ENCODE measurements at places on chromosomes 3 and 15.

DNA sequence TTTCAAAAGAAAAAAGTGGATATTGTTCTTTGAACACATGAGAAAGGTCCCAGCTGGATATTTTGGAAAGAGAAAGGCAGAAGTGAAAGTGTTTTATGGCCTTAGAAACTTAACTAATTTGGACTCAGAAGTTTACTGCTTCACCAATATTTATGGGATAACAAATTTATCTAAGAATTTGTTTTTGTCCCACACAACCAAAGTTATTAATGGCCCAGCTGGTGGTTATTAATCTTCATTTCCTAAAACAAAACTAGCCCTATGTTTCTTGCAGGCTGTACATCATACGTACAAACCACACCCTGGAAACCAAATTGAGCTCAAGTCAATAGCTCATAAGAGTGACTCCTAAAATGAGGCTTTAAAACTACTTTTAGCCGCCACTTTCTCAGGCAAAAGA, 372.9 kb upstream of the LMCD1 start:
- no peak for DNase-seq

- DNase-seq, result no peak
Measured at GRCh38 chr3:125022206-125022605, 33.6 kb downstream of the HEG1 start.

- no peak for DNase-seq
Measured at GRCh38 chr3:57956119-57956832, 51.9 kb upstream of the FLNB start.

DNA sequence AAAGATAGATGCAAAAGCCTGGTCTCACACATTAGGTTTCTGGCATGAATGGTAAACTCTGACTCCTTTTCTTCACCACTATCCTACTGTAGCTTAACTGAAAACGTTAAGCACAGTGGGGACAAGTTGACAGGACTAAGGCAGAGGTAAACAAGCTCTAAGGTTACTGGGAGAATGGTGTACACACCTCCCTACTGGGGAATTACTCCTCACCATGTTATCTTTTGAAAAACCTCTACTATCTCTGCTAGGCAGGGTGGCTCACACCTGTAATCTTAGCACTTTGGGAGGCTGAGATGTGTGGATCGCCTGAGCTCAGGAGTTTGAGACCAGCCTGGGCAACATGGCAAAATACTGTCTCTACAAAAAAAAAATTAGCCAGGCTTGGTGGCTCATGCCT, 29.1 kb downstream of the IP6K1 start:
- no peak for DNase-seq

DNA sequence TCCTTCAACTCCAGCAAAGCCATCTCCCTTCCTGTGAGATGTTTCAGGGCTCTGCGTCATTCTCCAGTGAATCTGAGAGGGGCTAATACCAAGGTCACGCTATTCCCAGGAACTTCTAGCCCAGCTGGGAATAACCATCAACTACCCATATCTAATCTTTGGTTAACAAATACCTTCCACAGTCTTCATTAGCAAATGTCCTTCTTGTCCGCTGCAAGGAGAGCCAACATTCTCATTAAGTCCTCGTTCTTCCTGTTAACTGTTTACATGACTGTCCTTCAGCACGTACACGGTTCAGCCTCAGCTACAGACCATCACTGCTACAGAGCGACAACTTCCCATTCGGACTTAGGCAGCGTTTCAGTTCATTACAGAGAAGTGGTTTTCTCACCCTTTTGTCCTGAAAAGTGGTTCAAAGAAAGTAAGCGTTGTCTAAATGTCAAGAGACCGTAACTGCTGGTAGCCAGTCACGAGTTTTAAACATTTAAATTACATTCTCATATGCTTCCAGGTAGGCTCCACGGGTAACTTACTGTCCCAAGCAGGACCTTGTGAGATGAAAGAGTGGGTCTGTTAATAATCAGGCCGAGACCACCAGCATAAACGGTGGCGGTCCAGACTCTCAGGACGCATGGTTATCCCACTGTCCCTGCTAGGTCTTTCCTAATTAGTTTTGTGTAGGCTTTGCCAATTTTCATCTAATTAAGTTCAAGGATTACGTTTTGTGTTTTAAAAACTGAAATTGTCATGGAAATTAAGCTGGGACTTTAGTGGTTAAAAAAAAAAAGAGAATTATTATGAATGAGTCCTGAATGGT, 63.8 kb downstream of the CHSY1 start:
- DNase-seq, result no peak

DNA sequence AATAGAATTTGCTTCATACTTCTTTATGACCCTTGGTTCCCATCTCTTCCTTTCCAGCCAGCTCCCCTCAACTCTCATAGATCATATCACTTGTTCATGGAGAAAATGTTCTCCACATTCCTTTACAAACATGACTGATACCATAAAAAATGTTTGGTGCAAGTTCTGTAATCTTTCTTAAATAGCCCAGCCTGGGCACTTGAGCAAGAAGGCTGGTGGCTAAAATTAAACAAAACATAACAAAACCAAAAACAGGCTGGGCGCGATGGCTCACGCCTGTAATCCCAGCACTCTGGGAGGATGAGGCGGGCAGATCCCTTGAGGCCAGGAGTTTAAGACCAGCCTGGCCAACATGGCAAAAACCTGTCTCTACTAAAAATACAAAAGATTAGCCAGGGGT, 8.9 kb upstream of the POLR2M start:
- DNase-seq, result no peak

DNA sequence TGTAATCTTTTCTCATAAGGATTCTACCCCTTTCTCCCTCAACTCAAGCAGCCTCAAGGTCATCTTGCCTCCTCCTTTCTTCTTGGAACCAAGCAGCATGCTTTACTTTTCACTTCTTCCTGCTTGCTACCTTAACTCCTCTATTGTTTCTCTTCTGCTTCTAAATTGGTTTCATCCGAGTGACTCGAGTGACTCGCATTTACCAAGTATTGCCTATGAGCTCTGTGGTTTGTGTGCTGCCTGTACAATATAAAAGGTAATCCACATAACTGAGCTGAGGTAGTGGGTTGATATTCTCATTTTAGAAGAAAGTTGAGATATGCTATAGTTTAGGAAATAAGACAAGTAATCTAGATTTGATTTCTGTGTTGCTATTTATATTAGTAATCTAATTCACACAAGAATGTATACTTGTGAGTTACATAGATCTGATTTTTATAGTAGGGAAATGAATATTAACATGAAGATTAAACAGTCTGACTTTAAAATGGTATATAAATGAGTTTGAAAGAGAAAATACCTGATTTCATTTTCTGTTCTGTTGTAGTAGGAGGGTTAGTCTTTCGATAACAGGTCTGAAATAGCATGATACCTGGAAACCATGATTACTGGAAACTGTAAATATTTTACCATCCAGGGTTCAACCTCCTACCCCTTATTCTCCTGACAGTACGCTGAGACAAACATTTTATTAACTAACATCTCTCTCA, 5.5 kb downstream of the HHLA2 start:
- no peak for DNase-seq

DNA sequence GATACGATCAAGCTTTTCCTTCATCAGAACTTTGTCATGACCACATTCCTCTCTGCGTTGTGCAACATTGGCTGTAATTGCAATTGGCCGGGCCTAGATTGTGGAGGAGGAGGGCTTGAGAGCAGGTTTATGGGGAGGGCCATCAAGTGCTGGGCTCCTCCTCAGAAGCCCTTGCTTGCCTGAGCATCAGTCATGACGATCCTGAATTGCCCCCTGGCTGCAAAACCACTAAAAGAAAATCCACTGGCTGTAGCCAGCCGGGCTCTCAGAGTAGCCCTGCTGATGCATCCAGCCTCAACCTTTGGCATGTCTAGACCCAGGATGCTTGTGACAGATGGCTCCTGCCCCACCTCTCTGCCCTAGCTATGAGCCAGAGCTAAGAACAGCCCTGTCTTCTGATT, 13.4 kb upstream of the TRH start:
- no peak for DNase-seq

DNA sequence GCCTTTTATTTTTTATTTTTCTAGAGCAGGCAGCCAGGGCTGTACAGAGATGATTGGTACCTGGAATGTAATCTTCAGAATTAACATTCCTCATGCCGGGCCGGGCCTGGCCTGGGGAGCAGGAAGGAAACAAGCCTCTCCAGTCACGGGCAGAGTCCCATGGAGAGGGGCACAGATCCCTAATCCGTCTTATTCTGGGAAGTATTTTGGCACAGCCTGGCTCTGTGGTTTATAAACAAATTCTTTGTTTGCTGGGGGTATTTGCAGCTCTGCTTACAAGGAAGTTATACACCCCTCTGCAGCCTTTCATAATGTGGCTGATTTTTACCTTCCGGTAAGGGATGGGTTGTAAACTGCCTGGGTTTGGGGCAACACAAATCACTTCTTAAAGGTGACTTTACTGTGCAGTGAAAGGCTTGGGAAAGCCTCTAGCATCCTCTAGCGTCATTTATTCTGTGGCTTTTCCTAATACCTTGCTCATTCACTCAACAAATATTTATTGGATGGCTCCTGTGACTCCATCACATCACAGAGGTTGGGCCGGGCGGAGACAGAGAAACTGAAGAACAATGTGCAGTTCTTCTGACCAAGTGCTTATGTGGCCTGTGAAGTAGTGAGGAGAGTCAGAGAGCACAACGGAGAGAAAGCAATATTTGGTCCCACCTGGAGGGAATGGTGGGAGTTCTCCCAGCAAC, 2.7 kb downstream of the SLC6A20 start:
- DNase-seq, result no peak

DNA sequence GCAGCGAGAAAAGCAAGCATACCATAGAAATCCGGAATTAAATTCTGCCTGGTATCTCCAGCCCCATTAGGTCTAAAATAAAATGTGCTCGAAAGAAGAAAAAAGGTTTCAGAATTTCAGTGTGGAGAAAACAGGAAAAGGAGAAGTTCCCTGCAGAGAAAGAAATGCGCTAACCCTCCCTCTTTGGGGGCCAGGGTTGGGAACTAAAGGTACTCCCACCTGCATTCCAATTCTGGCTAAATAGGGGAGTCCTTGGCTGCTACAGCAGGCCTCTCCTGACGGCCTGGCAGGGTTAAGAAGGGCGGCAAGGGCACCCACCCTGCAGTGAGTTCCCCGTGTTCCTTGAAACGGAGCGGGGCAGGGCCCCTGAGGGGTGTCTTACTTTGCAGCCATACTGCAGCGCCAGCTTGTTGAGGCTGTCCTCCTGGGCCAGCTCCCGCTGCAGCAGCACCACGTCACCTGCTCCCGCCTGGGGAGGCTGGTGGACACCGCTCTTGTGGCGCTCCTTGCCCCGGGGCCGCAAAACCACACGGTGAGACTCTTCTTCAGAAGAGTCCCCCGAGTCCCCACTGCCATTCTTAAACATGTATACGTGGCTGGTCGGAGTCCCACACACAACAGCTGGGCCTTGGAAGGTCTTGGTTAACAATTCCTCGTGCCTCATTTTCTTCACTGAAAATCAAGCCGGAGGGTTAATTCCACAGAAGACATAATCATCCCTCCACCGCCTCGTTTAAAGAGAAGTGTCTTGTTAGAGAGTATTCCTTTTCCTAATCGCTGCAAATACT, 1.7 kb downstream of the LYSMD4 start:
- DNase-seq, result no peak

- DNase-seq, result no peak
Measured at GRCh38 chr3:174285242-174285864, 573.8 kb upstream of the NAALADL2 start.

DNA sequence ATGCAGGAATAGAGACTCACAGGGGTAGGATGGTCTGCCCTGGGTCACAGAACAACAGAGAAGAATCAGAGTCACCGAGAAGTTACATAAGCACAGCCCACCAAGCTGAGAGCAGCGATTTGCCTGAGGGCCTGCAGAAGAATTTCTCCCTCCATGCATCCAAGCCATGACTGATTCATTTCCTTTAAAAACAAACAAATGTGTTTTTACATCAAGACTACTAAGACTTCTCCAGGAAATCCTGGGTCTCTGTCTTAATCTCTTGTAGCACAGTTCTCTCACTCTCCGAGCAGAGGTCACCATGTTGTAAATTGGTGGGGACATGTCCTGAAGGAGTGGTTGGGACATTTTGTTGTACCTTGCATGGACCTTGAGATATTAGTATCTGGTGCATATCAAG, 159.8 kb downstream of the THSD4 start:
- no peak for DNase-seq

GRCh38 chr15:57100136-57100539, 181.7 kb downstream of the TCF12 start:
- no peak for DNase-seq

DNA sequence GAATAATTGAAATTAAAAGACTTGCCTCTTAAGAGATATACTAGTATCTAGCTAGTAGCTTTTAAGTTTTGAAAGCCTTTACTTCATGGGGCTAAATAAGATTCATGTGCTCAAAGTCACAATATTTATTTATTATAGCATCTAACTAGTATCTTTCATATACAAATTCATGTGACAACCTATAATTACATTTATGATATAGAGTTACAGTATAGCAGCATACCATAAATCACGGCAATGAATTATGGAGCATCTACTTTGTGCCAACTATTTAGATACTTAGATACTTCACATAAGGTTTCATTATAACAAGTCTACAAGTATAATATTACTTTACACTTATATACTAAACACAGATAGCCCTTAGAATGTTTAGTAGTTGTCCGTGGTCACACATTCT, 229.4 kb downstream of the TPRG1 start:
- DNase-seq, result no peak

GRCh38 chr3:137110392-137110996, 152.7 kb downstream of the IL20RB start:
- peak; percentile 17 for DNase-seq

GRCh38 chr3:46380471-46381221, 9.9 kb downstream of the CCR5 start:
- no peak for DNase-seq

DNA sequence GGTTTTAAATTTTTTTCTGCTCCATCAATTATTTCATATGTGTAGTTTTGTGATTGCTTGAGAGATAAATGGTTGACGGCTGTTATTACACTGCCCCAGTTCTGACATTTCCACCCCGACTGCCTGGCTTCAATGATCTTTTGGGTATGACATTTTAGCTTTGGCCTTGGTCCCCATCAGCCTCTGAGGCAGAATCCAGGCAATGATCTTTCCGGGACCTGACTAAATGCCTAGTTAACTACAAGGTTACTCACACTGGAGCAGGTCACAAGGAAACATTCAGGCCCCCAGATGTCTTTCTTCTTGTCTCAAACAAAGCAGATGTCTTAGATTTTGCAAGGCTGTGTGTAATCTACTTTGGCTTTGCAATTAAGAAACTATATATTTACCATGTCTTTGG, 61.1 kb upstream of the TMCO5A start:
- no peak for DNase-seq

DNA sequence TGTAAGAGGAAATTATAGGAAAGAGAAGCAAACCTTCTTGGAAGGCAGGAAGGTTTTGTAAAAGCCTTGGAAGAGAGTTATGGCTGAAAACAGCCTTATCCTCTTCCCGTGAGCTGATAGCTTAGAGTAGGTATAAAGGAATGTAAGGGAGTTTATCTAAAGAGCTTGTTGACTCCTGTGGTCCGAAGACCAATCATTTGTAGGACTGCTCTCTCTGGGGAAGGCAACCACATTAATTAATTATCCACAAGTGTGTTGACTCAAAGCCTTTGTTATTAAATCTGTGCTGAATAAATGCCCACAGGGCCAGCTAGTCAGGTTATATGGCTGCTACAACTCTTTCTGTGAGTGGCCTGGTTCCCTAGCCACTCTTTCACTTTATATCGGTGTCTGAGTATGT, 452.1 kb upstream of the RASGRP1 start:
- DNase-seq, result no peak

- no peak for DNase-seq
Measured at GRCh38 chr15:40981186-40981585, 27.9 kb downstream of the CHAC1 start.

Measured in tibial nerve (tissue), 4 donors.